ENCODE measurements at places on chromosomes 3 and 15. TPM values are rescaled to one million over a fixed set of nuclear protein-coding genes. Genes with fewer than 3 reads are reported as not detected.

- H3K4me1 ChIP-seq = peaks cover 12% of the 10 kb centered on the region
- H3K27ac ChIP-seq = no peak overlapping the region
- no peaks in the 10 kb centered on the region for H3K36me3 ChIP-seq
- DNase-seq = no peak
- H3K27me3 ChIP-seq = peaks cover 14% of the 10 kb centered on the region
These were observed 30.8 kb downstream of the CCDC13 start for GRCh38 chr3:42742259-42742658.

Gene LRRN1
- total RNA-seq = under 0.01 TPM

Gene FAM81A
- total RNA-seq = not detected

Gene EPHA3
- total RNA-seq = 0.18 TPM

DNA sequence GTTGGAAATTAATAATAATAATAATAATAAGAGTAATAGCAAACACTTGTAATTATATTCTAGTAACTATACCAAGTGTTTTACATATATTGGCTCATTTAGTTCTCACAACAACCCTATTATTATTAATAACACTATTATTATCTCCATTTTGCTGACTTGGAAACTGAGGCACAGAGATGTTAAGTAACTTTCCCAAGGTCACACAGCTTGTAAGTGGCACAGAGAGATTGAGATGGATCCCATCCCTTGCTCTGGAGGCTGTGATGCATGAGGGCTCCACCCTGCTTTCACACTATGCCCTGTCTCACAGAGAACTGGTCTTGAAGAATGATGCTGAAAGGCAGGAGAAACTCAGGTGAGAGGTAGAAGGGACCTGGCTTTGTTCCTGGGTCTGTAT lies 31.9 kb downstream of the TRIM42 start:
- no peaks in the 10 kb centered on the region for H3K27me3 ChIP-seq
- DNase-seq = no peak

DNA sequence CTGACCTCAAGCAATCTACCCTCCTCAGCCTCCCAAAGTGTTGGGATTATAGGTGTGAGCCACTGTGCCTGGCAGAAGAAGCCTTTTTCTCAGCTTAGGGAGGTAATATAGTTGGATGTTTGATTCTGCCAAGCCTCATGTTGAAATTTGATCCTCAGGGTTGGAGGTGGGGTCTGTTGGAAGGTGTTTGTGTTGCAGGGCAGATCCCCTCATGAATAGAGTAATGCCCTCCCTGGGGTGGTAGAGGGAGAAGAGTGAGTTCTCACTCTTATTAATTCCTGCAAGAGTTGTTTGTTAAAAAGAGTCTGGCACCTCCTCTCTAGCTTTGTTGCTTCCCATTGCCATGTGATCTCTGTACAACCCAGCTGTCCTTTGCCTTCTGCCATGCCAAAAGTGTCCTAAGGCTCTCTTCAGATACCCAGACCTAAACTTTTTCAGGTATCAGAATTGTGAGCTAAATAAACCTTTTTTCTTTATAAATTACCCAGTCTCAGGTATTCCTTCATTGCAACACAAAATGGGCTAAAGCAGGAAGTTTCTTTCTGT lies 16.4 kb downstream of the NECTIN3 start:
- H3K36me3 ChIP-seq = no peaks in the 10 kb centered on the region
- no peaks in the 10 kb centered on the region for H3K27me3 ChIP-seq
- H3K4me3 ChIP-seq = no peak overlapping the region
- H3K4me1 ChIP-seq = peaks cover 10% of the 10 kb centered on the region

DNA sequence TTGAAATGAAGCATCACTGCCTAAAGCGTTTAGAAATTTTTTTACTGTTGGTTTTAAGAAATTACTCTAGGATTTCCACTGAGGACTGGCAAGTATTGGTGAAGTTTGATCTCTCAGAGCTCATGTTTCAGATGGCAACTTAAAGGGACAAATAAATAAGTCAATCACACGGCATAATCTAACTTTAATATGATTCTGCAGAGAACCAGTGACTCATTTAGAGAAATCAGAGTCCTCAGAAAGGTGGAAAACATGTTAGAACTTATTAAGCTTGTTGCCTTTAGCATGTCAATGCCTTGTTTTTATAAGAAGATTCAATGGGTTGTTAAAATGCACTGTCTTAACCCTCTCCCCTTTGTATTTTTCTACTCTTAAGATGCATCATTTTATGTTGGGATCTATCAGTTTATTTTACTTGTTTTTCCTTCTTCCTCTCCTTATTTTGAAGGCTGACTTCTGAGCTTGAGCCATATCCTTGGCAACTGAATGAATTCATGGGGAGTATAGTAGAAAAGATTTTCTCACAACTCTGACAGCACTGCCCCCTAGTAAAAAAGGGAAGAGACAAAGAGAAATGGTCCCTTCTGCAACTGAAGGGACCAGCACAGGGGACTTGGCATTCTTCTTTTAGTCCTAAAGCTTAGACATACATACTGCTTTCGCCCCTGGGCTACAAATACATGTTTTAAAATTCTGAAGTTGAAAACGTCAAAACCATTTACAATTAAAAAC lies 431.2 kb downstream of the LPP start:
- H3K4me1 ChIP-seq = peaks cover 11% of the 10 kb centered on the region
- no peak overlapping the region for H3K4me3 ChIP-seq
- no peaks in the 10 kb centered on the region for H3K27me3 ChIP-seq

Gene IQSEC1
- total RNA-seq = 6.4 TPM

- peaks cover 6% of the 10 kb centered on the region for H3K4me1 ChIP-seq
- H3K36me3 ChIP-seq = no peaks in the 10 kb centered on the region
- H3K27me3 ChIP-seq = peaks cover 11% of the 10 kb centered on the region
These were observed 41.6 kb upstream of the DLG1 start for GRCh38 chr3:197339841-197340520.

Gene SLC38A3
- total RNA-seq = 0.36 TPM

- H3K27ac ChIP-seq = no peak overlapping the region
- no peak for DNase-seq
These were observed 362.1 kb downstream of the PLOD2 start for GRCh38 chr3:145798696-145799537.
